ENCODE measurements at places on chromosomes 5 and 9.

DNA sequence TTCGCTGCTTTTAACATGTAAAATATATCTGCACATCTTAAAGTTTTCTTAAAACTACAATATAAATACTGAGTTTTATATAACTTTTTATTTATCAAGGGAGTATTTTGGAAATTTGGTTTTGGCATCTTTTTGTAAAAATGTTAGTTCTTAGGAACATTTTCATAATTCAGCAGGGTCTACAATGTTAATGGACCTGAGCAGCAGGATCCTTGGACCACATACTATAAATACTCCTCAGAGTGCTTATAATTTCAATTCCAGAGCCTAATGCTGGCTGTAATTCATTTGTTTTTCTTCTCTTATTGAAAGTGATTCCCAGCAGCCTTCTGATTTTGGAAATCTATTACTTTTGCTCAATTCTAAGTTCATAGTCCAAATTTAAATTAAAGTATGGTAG lies 1216.2 kb downstream of the MAT2B start:
- DNase-seq, result no peak

DNA sequence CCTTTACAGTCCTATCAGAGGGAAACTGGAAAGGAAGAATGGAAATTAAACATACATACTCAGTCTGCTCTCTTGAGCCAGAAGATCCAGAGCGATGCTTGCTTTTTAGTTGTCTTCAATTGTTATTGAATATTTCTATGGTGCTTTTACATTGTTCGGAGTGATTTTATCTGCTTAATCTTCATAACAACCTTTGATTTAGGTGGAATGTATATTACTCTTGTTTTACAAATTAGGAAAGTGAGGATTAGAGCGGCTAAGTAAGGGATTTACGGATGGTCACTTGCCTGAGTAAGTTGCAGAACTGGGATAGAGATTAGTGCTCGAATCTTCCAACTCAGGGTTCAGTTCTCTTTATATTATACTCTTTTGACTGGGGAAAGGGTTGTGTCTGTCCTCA lies 69.1 kb downstream of the PBX3 start:
- no peak for DNase-seq

GRCh38 chr5:178236679-178237078 lies 4.1 kb upstream of the PHYKPL start:
- DNase-seq, result no peak

DNA sequence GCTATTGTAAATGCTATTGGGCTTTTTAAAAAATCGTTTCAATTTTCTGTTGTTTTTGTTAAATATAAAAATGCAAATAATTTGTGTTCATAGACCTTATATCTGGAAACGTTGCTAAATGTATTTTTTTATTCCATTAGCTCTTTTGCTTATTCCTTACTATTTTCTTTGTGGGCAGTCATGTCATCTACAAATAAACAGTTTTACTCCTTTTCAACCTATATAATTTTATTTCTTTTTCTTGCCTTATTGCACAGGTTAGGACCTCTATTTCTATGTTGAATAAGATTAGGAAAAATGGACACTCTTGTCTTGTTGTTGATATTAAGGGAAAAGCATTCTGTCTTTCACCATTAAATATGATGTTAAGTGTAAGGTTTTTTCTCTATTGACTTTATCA lies 348.8 kb downstream of the CWC27 start:
- DNase-seq, result no peak

- DNase-seq, result no peak
These were observed 58.2 kb downstream of the RFK start for GRCh38 chr9:76336027-76336426.

DNA sequence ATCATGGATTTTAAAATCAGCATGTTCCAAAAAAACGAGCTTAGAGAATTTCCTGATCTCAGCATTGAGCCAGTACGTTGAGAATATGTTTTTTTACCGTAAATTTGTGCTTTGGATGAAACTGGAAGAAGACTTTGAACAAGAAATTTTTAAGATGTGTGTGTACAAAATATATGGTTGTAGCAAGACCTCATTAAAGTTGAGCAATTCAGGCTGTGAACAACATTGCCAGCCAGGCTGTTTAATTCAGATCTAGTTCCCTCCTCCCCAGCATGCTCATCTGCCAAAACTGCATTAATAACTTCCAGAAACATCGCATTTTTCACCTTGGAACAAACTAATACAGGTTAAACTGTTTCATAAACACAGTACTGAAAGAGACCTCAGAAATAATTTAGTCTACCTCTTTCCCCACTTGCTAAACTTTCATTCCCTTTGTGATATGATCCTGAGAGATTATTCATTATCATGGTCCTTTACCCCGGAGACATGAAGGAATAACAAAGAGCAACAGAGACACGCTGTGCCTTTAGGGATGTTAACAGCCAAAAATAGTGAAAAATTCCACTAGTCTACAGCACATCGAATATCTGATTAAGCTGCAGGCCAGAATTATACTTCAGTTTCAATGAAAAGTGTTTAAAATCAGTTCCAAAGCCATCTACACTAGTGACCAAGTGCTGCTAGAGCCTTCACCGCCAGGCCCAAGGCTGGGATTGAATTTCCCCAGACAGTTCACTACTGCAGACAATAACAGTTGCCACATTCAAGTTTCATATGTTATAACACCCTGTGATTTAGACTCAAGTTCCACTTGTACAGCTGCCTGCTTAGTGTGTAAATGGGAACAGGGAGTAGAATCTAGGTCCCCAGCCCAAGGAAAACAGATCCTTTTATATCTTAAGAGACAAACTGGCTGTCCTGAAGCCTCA lies 89.6 kb downstream of the EFNA5 start:
- no peak for DNase-seq

DNA sequence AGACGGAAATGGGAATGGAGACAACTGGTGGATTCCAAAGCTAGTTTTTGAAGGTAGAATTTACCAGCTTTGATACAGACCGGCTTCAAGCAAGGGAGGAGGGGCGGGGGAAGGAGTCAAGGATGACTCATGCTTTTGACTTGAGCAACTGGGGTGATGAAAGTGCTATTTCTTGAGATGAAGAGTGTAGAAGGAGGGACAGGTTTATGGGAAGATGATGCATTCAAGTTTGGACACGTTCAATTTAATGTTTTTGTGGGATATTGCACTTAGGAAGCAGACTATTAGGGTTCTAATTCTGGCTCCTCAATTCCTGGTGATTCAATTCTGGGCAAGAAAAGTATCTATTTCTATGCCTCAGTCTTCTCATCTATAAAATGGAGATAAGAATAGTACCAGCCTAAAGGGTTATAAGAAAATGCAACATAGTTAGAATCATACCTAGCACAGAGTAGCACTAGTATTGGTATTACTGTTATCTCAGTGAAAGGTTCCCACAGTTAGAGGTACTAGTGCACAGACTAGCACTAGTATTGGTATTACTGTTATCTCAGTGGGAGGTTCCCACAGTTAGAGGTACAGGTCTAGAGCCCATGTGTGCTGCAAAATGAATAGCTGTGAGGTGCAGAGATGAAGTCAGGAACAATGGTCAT lies 4.6 kb downstream of the NIPAL4 start:
- DNase-seq, result no peak

GRCh38 chr5:150052226-150052955 lies 34.0 kb downstream of the CSF1R start:
- no peak for DNase-seq

DNA sequence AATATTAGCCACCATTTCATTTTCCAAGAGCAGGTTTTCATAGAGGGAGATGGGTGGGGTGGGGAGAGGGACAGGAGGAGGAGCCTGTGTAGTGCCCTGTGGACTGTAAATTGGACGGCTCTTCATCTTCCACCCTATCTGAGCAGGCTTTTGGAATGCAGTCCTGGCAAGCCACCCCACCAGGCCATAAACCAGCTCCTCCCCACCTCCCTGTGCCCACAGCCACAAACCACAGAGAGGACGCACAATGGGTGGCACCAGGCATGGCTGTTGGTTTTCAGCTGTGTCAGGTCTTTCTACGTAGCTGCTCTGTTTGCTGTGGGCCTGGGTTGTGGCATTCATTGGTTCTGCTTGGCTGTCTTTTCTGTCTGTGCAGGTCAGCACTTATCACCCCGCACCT lies 58.0 kb downstream of the PLAC8L1 start:
- DNase-seq, result no peak

DNA sequence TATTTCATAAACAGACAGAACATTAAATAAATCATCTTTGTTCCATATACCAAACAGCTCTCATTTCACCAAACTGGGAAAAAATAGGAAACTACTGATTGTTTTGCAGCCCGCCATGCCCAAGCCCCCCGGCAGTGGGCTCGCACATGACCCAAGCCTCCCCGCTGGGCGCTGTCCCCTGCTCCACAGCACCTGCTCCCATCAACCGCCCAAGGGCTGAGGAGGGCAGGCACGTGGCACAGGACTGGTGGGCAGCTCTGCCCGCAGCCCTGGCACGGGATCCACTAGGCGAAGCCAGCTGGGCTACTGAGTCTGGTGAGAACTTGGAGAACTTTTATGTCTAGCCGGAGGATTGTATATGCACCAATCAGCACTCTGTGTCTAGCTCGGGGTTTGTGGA lies 554.8 kb upstream of the CCNG1 start:
- no peak for DNase-seq

- no peak for DNase-seq
These were observed 99.7 kb downstream of the ST8SIA4 start for GRCh38 chr5:100803397-100803796.

DNA sequence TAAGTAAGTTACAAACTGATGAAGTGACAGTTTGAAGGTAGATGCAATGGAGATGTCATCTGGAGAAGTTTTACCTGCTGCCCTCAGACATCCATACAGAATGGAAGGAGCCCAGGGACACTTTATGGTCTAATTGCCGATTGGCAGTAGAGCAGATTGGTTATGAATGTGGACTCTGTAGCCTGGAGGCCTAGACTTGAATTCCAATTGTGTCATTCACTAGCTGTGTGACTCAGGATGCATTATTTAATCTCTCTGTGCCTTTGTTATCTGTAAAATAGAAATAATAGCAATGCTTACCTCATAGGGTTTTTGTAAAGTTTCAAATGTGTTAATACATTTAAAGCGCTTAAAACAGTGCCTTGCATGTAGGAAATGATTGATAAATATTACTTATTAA lies 5.2 kb upstream of the TCERG1 start:
- no peak for DNase-seq

GRCh38 chr5:39505791-39506190 lies 81.0 kb upstream of the DAB2 start:
- no peak for DNase-seq

- no peak for DNase-seq
These were observed 153.5 kb downstream of the SEMA6A start for GRCh38 chr5:116421080-116421629.

DNA sequence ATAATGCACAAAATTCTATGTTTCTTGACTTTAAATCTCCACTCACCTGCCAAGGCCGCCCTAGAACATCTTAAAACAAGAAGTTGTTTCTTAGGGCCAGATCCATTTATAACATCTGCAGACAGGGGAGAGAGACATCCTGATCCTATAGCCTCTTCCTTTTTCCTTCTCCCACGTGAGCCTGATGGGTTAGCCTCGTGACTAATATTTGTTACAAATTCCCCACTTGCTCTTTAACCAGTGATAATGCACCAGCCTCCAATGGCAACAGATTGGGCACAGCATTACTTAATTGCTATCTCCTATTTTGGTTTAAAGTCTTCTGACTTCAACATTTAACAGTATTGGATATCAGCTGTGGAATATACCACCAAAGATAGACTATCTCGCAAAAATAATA lies 196.5 kb downstream of the GADD45G start:
- no peak for DNase-seq

DNA sequence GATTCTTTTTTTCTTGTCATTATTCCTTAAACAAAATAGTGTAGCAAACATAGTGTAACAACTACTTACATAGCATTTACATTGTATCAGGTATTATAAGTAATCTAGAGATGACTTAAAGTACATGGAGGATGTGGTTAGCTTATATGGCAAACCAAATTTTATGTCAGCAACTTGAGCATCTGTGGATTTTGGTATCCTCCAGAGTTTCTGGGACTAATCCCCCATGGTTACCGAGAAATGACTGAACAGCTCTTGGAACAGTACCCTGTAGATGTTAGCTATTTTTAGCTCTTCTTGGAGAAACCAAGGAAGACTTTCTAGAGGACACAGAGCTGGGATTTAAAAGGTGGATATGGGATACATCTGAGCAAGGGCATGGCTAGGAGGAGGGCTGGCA lies 157.6 kb upstream of the KLF4 start:
- no peak for DNase-seq

DNA sequence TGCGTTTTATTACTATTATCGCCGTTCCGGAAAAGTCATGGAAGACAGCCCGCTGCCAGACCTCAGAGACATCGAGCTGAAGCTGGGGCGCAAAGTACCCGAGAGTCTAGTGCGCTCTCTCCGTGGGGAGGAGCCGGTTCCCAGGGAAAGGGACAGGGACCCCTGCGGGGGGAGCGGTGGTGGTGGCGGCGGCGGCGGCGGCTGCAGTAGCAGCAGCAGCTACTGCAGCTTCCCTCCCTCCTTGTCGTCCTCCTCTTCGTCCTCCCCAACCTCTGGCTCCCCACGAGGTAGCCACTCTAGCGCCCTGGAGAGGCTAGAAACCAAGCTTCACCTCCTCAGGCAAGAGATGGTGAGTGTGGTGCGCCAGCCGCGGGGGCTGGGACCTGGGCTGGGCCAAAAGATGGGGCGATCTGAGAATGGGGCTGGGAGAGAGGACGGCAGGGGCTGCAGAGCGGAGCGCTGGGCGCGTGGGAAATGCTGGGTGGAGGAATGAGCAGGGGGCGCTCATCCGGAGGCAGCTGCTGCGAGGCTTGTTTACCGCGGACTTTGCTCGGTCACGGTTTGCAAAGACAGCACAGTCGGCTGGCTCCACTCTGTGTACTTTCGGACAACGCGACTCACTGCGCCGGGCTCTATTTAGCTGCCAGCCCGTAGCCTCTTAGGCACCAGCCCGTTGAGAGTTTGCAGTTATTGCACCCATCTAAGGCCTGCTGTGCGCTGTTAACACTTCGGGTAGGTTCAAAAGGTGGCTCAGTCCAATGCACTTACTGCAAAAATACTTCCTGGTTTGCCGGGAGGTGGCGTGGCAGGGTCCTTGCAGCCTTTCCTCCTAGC lies 1.1 kb downstream of the LURAP1L start:
- DNase-seq, result peak; percentile 4
